ENCODE measurements at places on chromosomes 12 and 14. TPM values are rescaled to one million over a fixed set of nuclear protein-coding genes. Genes with fewer than 3 reads are reported as not detected.

The ATP6V1D gene
- total RNA-seq: 76.5 TPM

The PIGH gene
- total RNA-seq: 20.4 TPM

The PRH2 gene
- total RNA-seq: not detected

The SIX4 gene
- 3.3 TPM for total RNA-seq

The TMTC1 gene
- 0.13 TPM for total RNA-seq

The NT5DC3 gene
- 7.6 TPM for total RNA-seq
